ENCODE measurements at places on chromosomes 16 and 17. TPM values are rescaled to one million over a fixed set of nuclear protein-coding genes. Genes with fewer than 3 reads are reported as not detected.
A peak's percentile ranks its signal among the peaks of the same experiment; 100 is the strongest.

Gene ACADVL
- total RNA-seq, result 324 TPM

Gene G6PC3
- 29.8 TPM for total RNA-seq

Gene CSH1
- total RNA-seq, result not detected

Gene PITPNM3
- 8.2 TPM for total RNA-seq

Gene EPN3
- not detected for total RNA-seq

DNA sequence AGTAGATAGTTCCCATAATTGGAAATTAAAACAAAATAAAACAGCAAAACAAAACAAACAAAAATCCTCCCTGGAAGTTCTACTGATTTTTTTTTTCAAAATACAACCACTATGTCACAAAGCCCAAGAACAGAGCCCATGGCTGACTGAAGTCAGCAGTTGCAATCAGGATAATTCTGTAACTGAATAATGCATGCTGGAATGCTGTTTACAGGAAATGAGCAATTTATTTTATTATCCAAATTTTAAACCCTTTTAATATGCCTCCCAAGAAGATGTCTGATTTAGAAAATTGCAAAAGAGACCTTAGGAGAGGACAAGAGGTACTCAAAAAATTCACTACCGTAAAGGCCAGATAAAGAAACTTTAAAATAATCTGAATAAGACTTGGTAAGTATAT lies 578.2 kb downstream of the TOX3 start:
- H3K36me3 ChIP-seq, result no peaks in the 10 kb centered on the region
- no peak for DNase-seq
- H3K4me1 ChIP-seq, result no peaks in the 10 kb centered on the region
- no peak overlapping the region for H3K27ac ChIP-seq
- H3K4me3 ChIP-seq, result no peak overlapping the region

- no peaks in the 10 kb centered on the region for H3K4me1 ChIP-seq
- no peaks in the 10 kb centered on the region for H3K27me3 ChIP-seq
- peaks cover 47% of the 10 kb centered on the region for H3K36me3 ChIP-seq
- no peak overlapping the region for H3K27ac ChIP-seq
- no peak overlapping the region for H3K4me3 ChIP-seq
These were observed 27.9 kb downstream of the SMG6 start for GRCh38 chr17:2275722-2276121.

DNA sequence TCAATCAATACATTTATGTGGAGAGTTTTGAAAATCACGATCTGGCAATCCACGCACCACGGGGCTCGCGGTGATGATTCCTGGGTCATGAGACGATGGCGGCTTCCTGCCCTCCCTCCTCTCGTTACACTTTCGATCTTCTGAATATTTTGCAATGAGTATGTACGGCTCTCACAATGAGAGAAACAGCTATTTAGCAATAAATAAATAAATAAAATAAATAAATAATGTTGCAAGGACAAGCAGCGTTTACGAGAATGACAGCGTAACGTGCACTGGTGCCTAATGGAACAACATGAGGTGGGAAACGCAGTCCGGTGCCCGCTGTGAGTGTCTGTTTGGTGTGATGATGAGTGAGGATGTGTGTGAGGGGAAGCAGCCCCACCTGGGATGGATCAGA lies 46.7 kb upstream of the JPH3 start:
- DNase-seq, result no peak
- H3K36me3 ChIP-seq, result no peaks in the 10 kb centered on the region
- H3K4me3 ChIP-seq, result no peak overlapping the region
- H3K4me1 ChIP-seq, result no peaks in the 10 kb centered on the region
- no peaks in the 10 kb centered on the region for H3K27me3 ChIP-seq
- no peak overlapping the region for H3K27ac ChIP-seq

GRCh38 chr16:31475946-31476302 lies 4.0 kb downstream of the TGFB1I1 start:
- peaks cover 36% of the 10 kb centered on the region for H3K36me3 ChIP-seq
- H3K27me3 ChIP-seq, result no peaks in the 10 kb centered on the region
- H3K4me3 ChIP-seq, result peak overlapping the region; percentile 30
- H3K4me1 ChIP-seq, result peaks cover 57% of the 10 kb centered on the region
- peak overlapping the region; percentile 66 for H3K27ac ChIP-seq
- DNase-seq, result no peak

- peaks cover 15% of the 10 kb centered on the region for H3K4me1 ChIP-seq
- DNase-seq, result no peak
- H3K27me3 ChIP-seq, result no peaks in the 10 kb centered on the region
- no peak overlapping the region for H3K27ac ChIP-seq
- H3K36me3 ChIP-seq, result no peaks in the 10 kb centered on the region
These were observed 315.4 kb downstream of the MAP2K6 start for GRCh38 chr17:69729944-69730343.

GRCh38 chr17:81249223-81250040 lies 10.3 kb downstream of the NDUFAF8 start:
- no peak overlapping the region for H3K27ac ChIP-seq
- H3K36me3 ChIP-seq, result no peaks in the 10 kb centered on the region
- H3K27me3 ChIP-seq, result no peaks in the 10 kb centered on the region
- DNase-seq, result no peak

DNA sequence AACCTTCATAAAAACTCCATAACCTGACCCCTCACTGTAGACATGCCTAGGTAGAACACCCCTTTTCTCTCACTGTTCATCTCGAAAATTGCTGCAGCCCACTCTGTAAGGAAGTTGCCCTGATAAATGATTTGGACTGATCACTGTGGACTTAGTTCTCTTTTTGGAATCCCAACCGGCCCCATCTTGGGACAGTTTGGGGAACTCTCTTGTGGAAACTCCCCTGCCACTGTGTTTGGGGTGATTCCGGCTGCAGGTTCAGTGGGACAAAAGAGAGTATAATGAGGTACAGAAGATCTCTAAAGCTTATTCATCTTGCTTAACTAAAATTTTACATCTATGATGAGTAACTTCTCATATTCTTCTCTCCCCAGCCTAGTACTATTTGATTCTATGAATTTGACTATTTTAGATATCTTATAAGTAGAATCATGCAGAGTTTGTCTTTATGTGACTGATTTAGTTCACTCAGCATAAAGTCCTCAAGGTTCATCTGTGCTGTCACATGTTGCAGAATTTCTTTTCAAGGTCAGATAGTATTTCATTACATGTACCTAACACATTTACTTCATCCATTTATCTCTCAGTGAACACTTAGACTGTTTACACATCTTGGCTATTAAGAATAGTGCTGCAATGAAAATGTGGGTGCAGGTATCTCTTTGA lies 84.9 kb downstream of the ABCA8 start:
- no peaks in the 10 kb centered on the region for H3K36me3 ChIP-seq
- H3K4me3 ChIP-seq, result no peak overlapping the region
- no peak for DNase-seq
- no peak overlapping the region for H3K27ac ChIP-seq
- no peaks in the 10 kb centered on the region for H3K4me1 ChIP-seq

DNA sequence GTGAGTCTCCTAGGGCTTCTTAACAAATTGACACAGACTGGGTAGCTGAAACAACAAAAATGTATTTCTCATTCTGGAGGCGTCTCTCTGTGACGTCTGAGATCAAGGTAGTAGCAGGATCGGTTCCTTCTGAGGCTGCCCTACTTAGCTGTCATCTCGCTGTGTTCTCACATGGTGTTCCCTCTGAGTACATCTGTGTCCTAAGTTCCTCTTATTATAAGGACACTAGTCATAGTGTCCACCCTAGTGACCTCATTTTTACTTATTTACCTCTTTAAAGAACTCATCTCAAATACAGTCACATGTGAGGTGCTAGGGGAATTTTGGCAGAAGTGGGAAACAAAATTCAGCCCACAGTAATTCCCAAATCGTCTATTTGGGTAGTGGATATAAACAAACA lies 529.1 kb downstream of the NPIPA7 start:
- H3K27me3 ChIP-seq, result no peaks in the 10 kb centered on the region
- no peak overlapping the region for H3K27ac ChIP-seq
- no peaks in the 10 kb centered on the region for H3K4me1 ChIP-seq
- no peak for DNase-seq
- no peak overlapping the region for H3K4me3 ChIP-seq

GRCh38 chr17:31390748-31391495 lies 553 bp upstream of the RAB11FIP4 start:
- H3K4me1 ChIP-seq, result no peaks in the 10 kb centered on the region
- peak overlapping the region; percentile 16 for H3K4me3 ChIP-seq
- H3K27ac ChIP-seq, result no peak overlapping the region
- no peak for DNase-seq
- H3K27me3 ChIP-seq, result peaks cover 51% of the 10 kb centered on the region

- peak overlapping the region; percentile 58 for H3K27ac ChIP-seq
- H3K27me3 ChIP-seq, result no peaks in the 10 kb centered on the region
- H3K4me3 ChIP-seq, result peak overlapping the region; percentile 18
- DNase-seq, result peak; percentile 96
- H3K36me3 ChIP-seq, result no peaks in the 10 kb centered on the region
These were observed 6.6 kb upstream of the SMARCD2 start for GRCh38 chr17:63848834-63849689.

DNA sequence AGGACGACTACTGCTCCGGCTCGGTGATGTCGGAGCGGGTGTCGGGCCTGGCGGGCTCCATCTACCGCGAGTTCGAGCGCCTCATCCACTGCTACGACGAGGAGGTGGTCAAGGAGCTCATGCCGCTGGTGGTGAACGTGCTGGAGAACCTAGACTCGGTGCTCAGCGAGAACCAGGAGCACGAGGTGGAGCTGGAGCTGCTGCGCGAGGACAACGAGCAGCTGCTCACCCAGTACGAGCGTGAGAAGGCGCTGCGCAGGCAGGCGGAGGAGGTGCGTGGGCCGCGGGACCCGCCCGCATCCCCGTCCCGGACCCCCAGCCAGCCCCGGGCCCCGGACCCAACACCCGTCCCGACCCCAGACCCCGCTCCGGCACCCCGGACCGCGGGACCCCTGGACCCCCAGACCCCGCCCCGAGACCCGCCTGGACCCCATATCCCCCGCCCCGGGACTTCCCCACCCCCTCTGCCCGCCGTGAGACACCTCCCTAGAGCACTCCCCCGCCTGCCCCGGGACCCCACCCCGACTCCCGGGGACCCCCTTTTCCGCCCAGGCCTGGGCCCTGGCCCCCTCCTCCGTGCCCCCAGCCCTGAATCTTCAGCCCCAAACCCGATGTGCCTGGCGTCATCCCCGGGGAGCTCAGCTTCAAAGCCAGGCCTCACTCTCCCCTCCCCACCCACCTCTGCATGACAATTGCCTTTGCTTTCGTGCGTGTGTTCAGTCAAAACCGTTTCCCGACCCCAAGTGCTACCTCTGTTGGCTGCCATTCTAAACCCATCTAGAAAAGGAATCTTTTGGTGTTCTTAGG lies 594 bp downstream of the MAPK8IP3 start:
- H3K36me3 ChIP-seq, result no peaks in the 10 kb centered on the region
- H3K27ac ChIP-seq, result peak overlapping the region; percentile 96
- no peak for DNase-seq
- H3K4me1 ChIP-seq, result no peaks in the 10 kb centered on the region
- peak overlapping the region; percentile 88 for H3K4me3 ChIP-seq

GRCh38 chr16:80948886-80949493 lies 57.7 kb downstream of the CMC2 start:
- H3K27ac ChIP-seq, result no peak overlapping the region
- DNase-seq, result no peak
- no peak overlapping the region for H3K4me3 ChIP-seq
- no peaks in the 10 kb centered on the region for H3K4me1 ChIP-seq
- no peaks in the 10 kb centered on the region for H3K36me3 ChIP-seq

- no peaks in the 10 kb centered on the region for H3K27me3 ChIP-seq
- H3K27ac ChIP-seq, result no peak overlapping the region
- H3K4me1 ChIP-seq, result peaks cover 21% of the 10 kb centered on the region
These were observed 2.6 kb downstream of the CDK5RAP3 start for GRCh38 chr17:47973541-47973940.

DNA sequence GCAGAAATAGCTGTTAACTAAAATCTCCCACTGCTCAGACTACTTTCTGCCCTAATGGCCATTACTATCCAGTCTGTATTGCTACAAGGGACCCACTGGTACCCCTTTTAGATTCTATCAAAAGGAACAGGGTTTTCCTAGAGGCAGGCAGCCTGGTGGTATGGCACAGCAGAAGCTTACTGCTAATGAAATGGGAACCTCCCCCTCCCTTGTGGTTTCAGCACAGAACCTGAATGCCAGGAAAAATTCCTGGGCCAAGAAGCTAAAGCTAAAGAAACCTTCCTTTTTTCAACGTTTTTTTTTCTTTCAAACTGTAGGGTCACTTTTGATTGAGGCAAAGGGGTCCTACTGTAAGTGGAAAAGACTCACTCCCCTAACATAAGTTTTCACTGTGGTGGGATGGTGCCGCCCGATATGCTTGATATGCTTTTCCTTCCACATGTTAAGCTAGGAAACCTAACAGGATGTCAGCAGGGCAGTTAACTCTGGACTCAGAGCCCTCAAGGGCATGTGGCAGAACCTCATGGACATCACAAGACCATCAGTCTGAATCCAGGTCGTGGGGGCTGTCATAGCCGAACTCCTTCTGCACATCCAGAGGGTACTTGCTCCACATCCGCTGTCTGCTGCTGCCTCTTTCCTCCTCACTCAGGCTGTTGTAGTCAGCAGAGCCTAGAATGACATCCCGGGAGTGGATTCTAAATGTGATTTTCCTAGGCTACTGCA lies 9.8 kb downstream of the SLC7A6OS start:
- no peaks in the 10 kb centered on the region for H3K27me3 ChIP-seq
- peaks cover 59% of the 10 kb centered on the region for H3K36me3 ChIP-seq
- H3K27ac ChIP-seq, result no peak overlapping the region
- no peak overlapping the region for H3K4me3 ChIP-seq
- peak; percentile 40 for DNase-seq

- no peaks in the 10 kb centered on the region for H3K4me1 ChIP-seq
- peak within 1 kb of the TSS; percentile 66 for H3K4me3 ChIP-seq
- H3K27me3 ChIP-seq, result no peaks in the 10 kb centered on the region
- H3K27ac ChIP-seq, result peak within 1 kb of the TSS; percentile 87
- DNase-seq, result peak; percentile 89
These were observed at the start of gene DBF4B for GRCh38 chr17:44708401-44709263. TSS of gene DBF4B (plus strand) at chr17:44708665. CDS start at chr17:44708821, 156 bp downstream.

GRCh38 chr16:50831751-50832150 lies 89.9 kb downstream of the CYLD start:
- H3K36me3 ChIP-seq, result no peaks in the 10 kb centered on the region
- no peaks in the 10 kb centered on the region for H3K27me3 ChIP-seq
- no peak overlapping the region for H3K27ac ChIP-seq

DNA sequence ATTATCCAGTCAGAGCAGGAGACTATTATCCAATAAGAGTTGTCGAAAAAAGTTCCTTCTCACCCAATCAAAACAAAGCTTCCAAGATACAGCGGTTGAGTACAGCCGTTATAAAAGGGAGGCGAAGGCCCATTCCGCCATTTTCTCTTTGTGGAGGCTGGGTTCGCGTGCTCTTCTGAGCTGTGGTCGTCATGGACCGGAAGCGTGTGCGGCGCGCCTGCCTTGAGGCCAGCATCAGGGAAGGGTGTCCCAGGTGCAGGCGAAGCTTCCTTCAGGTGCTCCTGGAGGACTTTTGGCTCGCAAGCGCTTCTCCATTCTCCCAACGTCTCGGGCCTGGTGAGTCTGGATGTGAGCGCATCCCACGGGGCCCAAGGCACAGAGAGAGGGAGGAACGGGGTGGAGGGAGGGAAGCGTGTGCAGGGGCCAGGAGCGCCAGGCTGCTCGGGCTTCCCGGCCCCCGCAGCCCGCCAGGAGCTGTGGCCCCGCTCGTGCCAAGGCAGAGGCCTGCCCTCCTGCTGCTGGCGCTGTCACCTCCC lies 99.2 kb downstream of the GOSR1 start:
- H3K27ac ChIP-seq, result no peak overlapping the region
- no peaks in the 10 kb centered on the region for H3K36me3 ChIP-seq
- no peaks in the 10 kb centered on the region for H3K27me3 ChIP-seq
- H3K4me3 ChIP-seq, result no peak overlapping the region
- DNase-seq, result no peak
- H3K4me1 ChIP-seq, result no peaks in the 10 kb centered on the region

GRCh38 chr17:71613996-71614395 lies 506.8 kb upstream of the SOX9 start:
- DNase-seq, result no peak
- no peak overlapping the region for H3K27ac ChIP-seq
- no peaks in the 10 kb centered on the region for H3K36me3 ChIP-seq
- no peaks in the 10 kb centered on the region for H3K4me1 ChIP-seq
